ENCODE measurements at places on chromosomes 2 and 18.
A peak's percentile ranks its signal among the peaks of the same experiment; 100 is the strongest.

- no peak for DNase-seq
Observed at GRCh38 chr2:158963071-158963470, 5.4 kb upstream of the TANC1 start.

DNA sequence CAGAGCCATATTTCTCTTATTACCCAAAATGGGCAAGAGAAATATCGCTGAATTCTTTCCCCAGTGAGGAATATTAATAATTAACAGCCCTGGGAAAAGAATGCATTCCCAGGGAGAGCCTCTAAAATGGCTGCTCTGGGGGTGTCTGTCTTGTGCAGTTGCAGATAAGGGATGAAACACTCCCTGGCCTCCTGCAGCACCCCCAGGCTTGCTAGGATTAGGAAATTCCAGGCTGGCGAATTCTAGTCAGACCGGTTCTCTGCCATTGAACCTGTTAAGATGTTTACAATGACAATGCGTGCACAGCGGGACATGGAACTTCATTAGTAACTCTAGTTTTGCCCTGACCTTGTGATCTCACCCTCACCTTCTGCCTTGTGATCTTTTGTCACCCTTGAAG, 24.5 kb downstream of the MRPL30 start:
- no peak for DNase-seq

DNA sequence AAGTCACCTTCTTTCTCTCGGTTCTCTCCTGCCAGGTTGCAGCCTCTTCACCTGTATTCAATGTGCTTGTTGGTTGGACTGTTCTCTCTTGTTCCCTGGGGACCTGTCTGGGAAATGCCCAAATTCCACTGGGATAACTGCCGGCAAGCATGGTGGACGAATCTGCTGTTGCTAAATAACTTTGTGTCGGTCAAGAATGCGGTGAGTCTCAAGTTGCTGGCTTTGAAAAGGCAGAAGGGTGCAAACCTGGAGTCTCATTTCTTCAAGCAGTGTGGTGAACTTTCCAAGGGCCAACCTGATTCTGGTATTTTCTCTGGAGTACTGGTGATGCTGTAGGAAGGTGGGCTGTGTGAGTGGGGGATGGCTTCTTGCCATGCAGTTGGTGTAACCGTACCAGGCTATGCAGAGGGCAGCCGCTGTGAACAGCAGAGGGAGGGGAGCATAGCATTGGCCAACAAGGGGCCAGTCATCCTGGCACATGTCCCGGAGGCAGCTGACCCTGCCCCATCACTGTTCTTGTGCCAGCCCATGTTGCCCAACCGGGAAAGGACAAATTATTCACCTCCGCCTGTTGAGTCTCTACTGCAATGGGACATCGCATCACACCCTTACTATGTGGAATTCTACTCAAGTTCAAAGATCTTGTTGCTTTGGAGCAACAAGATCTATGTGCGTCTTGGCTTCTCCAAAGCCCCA, 88.1 kb upstream of the SEC11C start:
- no peak for DNase-seq

- DNase-seq, result peak; percentile 87
Observed at GRCh38 chr2:161166538-161167409, 6.5 kb downstream of the TANK start.

DNA sequence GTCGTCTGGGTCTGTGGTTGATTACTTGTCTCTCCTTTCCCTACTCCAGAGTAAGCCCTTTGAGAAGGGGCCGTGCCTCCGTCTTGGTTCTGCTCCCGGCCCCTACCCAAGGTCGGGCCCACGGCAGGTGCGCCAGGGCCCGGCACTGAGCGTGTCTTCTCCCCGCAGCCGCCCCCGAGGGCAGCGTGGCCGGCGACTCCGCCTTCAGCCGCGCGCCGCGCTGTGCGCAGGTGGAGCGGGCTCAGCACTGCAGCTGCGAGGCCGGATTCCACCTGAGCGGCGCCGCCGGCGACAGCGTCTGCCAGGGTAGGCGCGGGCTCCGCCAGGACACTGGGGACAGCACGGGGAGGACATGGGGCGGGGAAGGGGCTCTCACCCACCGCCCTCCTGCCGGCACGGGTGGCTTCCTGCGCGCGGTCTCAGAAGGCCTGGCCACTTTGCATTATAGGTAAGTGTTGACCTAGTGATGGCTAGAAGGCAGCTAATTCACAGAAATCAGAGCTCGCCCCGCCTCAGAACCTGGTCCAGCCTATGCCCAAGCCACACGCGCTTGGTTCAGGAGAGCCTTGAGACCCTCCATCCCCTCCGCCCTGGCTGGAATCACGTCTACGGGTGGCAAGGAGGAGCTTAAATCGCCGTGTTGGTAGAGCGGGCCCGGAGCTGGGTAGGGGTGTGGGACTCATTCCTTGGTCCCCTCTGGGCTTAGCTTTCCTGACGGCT, 43.5 kb downstream of the FBLN7 start:
- peak; percentile 42 for DNase-seq

GRCh38 chr2:42962508-42962953, 170.1 kb upstream of the HAAO start:
- no peak for DNase-seq

- DNase-seq, result no peak
Observed at GRCh38 chr2:2146969-2147900, 183.8 kb downstream of the MYT1L start.

GRCh38 chr2:168392797-168393196, 63.3 kb upstream of the CERS6 start:
- DNase-seq, result no peak

DNA sequence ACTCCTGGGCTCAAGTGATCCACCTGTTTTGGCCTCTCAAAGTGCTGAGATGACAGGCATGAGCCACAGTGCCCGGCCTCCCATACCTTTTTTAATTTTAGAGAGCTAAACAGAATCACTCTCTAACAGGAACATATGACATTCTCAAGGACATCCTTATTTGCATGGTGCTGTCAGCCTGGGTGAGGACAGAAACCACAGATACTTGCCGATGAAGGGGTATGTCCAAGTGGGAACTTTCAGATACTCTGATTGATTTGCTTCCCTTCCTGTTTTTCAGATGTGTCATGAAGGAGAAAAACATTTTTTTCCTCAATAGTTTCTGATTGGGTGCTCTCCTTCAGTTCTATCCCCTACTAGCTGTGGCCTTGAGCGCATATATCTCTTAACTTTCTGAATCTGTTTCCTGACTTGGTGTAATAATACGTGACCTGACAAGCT, 49.6 kb downstream of the MYO3B start:
- DNase-seq, result no peak

GRCh38 chr2:145652571-145653545, 1132.9 kb upstream of the ZEB2 start:
- no peak for DNase-seq

DNA sequence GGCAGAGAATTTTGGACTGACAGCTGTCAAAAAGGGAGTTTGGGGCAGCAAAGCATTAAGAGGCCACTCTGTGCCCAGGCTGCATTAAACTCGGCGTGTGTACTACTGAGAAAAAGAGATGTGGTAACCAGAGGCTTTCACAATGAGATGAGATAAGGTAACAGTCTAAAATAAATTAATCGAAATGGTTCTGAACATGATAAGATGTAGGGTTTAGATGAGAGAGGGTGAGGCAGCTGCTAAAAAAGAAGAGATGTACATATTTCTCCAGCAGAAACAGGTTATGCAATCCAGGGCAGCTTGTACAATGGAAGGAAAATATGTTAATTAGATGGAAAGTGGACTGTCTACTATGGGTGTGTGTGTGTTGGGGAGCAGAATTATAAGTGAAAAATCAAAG, 39.2 kb upstream of the ACTR3 start:
- DNase-seq, result no peak

DNA sequence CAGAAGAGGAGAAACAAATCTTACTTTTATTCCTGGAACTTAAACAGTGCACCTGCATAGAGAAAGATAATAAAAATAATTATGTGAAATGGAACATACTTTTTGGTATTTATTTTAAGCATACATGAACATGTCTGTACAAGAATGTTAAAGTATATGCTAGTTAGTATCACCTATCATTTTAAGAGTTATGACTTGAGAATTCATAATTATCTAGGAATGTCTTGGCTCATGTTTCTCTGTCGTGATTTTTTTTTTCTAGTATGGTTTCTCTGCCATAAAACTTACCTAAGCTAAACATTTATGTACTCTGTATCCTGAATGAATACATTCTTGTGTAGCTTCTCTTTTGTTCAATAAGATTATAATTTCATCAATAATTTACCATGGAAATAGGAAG, 4.2 kb downstream of the SERPINB7 start:
- no peak for DNase-seq

- DNase-seq, result peak; percentile 87
Observed at GRCh38 chr18:63317982-63318888, 1.3 kb downstream of the BCL2 start.

- no peak for DNase-seq
Observed at GRCh38 chr18:5942591-5942990, 47.3 kb upstream of the TMEM200C start.
